Smooth muscle cell of the pulmonary artery (primary cell): ENCODE measurements at places on chromosomes 5 and 9. TPM values are rescaled to one million over a fixed set of nuclear protein-coding genes. Genes with fewer than 3 reads are reported as not detected.

IFNA14 gene
- not detected in 2 replicates for total RNA-seq

SLC44A1 gene
- total RNA-seq, result 120 and 175 TPM in 2 replicates

NDOR1 gene
- total RNA-seq, result 4.5 and 6.3 TPM in 2 replicates

TXNDC8 gene
- total RNA-seq, result not detected in 2 replicates

PHF24 gene
- total RNA-seq, result 0.07 and 0.10 TPM in 2 replicates

FYB1 gene
- 0.03 and 0.07 TPM in 2 replicates for total RNA-seq
